ENCODE measurements at places on chromosomes 5 and 9.

- no peak for DNase-seq
Observed at GRCh38 chr5:122054266-122054665, 23.8 kb downstream of the LOX start.

- DNase-seq, result peak; percentile 68
Observed at GRCh38 chr5:56479696-56480077, 246.6 kb upstream of the ANKRD55 start.

DNA sequence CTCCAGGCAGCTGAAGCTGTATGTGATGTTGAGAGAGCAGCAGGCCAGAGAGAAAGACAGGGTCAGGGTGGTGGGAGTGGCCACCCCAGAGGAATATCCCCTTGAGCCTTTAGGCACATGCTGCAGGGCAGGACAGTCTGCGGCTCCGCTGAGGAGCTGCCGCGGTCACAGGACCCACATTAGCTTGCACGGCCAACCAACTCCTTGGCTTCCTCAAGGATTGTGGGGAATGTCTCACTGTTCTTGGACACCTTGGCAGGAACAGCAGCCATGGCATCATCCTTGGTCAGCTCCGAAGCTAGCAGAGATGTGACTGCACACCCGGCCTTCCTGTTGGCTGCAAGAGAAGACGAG lies 27.8 kb downstream of the PCDHGC5 start:
- DNase-seq, result no peak

DNA sequence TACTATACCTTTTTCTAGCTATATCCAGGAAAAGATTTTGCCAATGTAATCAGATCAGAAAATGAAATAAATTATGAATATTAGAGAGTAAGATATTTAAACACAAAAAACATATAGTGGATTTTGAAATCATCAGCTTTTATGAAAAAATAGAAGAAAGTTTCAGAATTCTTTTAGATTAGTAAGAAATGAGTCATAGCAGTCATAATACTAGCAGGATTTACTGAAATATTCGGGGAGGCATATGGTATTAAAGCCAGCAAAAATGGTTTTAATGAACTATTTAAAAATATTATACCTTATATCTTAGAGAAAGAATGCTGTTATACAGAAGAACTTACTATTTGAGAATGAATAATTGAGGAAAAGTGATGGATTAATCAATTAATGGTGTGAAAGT lies 303.6 kb upstream of the NUDT12 start:
- DNase-seq, result no peak

DNA sequence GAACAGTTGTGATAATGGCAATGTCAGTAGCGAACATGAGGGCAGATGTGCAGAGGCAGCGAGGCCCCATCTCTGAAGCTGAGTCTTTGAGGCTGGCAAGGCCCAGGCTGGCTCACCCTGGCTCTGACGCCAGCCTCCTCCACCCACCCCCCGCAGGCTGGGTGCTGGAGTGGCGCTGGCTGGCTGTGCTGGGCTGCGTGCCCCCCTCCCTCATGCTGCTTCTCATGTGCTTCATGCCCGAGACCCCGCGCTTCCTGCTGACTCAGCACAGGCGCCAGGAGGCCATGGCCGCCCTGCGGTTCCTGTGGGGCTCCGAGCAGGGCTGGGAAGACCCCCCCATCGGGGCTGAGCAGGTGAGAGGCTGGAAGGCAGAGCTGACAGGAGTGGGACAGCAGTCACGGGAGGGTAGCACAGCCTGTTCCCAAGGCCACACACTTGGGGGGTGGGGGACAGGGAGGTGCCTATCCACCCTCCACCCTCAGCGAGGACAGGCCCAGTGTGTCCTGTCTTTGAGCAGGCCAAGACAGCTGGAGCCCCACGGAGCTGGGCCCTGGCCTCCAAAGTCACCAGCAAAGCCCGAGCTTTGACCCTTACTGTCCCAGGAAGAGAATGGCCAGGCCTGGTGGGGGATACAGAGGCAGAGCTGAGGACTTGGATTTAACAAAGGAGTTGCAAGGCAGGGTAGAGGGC lies 5.6 kb downstream of the SLC2A8 start:
- DNase-seq, result no peak

- no peak for DNase-seq
Observed at GRCh38 chr9:7315116-7315515, 484.5 kb downstream of the DMAC1 start.

- DNase-seq, result no peak
Observed at GRCh38 chr5:126044931-126045565, 378.2 kb upstream of the GRAMD2B start.

GRCh38 chr9:37563806-37564513 lies 12.2 kb downstream of the FBXO10 start:
- peak; percentile 9 for DNase-seq

- peak; percentile 32 for DNase-seq
Observed at GRCh38 chr5:65213921-65214525, 267.7 kb downstream of the ADAMTS6 start.

DNA sequence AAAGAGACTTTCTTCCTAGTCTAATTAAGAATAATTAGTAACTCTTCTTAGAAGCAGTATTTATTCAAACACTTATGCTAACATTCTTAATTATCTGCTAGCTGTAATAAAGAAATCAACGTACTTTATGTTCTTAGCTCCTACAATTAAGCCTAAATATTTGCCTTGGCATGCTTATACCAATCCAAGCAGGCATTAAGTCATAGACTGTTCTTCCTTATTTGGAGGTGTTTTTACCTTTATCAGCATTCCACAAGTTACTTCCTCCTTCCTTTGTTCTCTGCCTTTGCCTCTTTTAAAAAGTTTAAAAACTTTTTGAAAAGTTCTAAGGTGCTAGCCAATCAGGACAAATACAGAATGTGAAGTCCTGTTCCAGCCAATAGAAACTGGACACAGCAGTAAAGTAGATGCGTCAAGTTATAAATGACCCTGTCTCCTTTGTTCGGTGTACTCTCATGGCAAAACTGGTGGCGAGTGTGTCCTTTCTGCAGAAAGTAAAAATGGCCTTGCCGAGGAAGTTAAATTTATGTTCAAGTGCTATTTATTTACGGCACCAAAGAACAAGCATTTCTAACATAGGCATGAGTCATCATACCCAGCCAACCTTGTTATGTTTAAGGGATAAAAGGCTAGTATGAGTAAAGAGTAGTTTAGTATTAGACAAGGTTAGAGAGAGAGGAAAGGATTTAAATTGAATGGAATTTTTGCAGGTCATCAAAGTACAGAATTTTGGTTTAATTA lies 58.6 kb downstream of the GPBP1 start:
- DNase-seq, result no peak

- DNase-seq, result peak; percentile 78
Observed at GRCh38 chr9:131747352-131747751, 7.5 kb upstream of the RAPGEF1 start.

GRCh38 chr5:165375201-165375600 lies 1869.8 kb downstream of the MAT2B start:
- DNase-seq, result no peak

- no peak for DNase-seq
Observed at GRCh38 chr9:87889065-87889881, 6.6 kb downstream of the SPATA31E1 start.

DNA sequence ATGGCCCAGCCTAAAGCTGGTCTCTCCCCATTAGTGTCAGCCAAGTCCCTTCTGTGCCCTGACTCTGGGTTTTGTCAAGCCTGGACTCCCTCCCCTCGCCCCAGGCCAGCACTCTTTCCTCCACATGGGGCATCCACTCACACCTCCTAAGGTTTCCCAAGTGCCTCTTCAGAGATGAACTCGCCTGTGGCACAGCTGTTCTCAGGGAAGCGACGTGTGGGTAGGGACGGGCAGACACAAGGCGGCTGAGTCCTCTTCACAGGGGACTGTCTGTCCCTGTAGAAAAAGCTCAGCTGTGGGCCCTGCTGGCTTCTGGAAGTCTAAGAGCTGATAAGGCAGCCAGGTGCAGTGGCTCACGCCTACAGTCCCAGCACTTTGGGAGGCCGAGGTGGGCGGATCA lies 78.5 kb downstream of the CACNA1B start:
- no peak for DNase-seq

DNA sequence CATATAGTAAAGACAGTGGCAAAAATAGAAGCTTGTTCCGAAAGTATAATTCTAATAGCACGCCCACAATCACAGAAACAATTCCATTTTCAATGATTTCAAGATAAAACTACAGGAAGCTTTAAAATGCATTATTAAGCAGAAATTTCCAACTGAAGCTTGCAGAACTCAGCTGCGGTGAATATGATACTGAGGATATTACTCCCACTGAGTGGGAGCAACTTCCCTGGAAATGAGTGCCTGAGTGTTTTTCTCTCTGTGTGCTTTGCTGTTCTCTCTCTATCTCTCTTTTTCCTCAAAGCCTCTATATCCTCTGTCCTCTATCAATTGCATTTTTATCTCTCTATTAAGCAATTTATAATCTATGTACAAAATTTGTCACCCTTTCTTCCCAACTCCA lies 187.5 kb upstream of the PRDM9 start:
- DNase-seq, result no peak

DNA sequence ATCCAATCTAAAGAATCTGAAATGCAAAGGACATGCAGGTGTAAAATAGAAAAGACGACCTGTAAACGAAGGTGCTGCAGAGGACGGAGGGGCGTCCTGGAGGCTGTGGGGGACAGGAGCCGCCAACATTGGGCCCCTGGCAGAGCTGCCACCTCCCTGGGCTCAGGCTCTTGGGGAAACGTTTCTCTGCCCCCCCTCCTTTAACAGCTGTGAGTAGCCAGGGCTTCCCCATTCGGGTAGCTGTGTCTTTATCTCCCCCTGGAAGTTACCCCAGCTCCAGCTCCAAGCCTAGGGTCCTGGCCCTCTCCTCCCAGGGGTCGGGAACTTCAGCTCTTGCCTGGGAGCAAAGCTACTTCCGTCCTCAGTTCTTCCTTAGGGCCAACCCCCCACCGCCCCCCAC lies 51.5 kb downstream of the PSD2 start:
- no peak for DNase-seq

DNA sequence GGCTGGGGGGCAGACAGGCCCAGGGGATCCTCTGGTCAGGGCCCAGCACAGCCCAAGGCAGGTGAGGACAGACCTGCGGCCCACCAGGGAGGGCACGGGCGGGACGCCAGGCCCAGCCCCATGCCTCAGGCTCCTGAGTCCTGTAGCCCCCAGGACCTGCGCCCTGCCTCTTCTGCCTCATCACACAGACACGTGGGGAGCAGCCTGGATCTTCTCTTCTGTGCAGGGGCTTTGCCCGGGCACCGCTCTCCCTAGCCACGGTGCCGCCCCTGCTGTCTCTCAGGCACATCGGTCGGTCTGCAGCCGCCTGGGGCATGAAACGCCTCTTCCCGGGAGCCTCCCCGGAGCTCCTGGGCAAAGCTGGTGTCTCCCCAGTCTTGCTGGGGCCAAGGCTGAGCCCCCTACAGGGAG lies 40.2 kb upstream of the EGFL7 start:
- no peak for DNase-seq

GRCh38 chr5:9529041-9529480 lies 16.8 kb downstream of the SEMA5A start:
- no peak for DNase-seq

Measured in OCI-M1 (cell line).